NCI-H187 treated with DMSO at 0.1 percent for 48 hours (cell line): ENCODE measurements at places on chromosomes 5 and 9.

DNA sequence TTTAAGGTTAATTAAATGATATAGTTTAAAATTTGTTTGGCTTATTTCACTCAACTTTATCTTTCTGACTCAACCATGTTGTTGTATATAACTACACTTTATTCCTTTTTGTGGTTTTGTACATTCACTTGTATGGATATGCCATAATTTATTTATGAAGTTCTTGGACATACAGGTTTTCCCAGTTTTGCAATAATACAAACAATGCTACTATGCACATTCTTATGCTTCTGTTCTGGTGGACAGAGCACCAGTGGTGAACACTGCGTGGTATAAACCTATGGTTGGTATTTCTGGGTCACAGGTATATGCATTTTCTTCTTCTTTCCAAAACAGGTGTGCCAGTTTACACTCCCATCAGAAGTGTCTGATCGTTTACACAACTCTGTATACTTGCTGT, 35.7 kb upstream of the TRIM14 start:
- DNase-seq, result no peak

DNA sequence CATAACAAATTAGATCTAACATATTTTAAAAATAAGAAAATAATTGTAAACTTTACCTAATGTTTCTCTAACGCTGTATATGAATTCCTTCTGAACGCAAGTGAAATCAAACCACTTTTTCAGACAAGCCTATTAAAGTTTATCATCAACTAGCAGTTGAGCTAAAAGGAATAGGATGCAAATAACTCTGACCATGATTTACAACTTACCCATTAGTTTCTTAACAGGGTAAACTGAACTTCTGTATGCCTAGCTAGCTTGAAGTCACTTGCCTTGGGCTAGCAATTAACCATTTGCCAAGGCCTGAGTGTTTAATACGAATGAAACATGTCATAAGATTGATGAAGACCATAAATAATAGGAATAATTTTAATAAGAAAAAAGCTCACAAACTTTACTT, 762.7 kb upstream of the ARRDC3 start:
- DNase-seq, result no peak

DNA sequence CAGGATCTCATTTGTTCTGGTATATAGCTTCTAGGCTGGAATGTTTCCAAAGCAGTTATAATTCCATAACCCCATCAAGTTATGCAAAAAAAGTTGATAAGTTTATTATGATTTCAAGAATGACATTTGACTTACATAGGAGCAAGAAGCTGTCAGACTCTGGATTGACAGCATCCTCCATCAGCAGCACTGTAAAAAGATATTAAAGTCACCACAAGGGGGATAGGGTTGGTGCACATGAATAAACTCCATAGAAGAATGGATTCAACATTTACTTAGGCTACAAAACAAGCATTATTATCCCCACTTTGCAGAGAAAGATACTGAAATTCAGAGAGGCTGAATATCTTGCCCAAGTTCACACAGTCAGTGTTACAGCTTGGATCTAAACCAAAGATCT, 208.9 kb upstream of the SLC30A5 start:
- DNase-seq, result no peak

- no peak for DNase-seq
Observed at GRCh38 chr5:60883229-60883628, 39.2 kb upstream of the ELOVL7 start.

DNA sequence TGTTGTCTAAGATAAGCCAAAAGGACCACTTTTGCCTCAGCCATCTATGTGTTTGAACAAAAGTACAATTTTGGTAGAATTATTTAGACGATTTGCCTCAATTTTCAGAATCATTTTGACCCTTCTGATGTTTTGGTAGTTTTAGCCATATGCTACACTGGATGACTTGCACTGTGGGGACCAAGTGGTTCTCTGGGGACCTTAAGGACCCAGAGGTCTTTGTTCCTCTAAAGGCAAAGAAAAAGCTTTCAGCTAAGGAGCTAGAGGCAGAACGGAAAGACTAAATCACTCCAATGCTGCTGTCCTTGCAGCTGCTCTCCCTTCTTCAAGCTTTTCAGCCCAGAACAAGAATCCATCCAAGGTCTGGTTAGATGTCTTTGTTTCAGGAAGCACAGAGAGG, 51.0 kb upstream of the APC start:
- DNase-seq, result no peak

DNA sequence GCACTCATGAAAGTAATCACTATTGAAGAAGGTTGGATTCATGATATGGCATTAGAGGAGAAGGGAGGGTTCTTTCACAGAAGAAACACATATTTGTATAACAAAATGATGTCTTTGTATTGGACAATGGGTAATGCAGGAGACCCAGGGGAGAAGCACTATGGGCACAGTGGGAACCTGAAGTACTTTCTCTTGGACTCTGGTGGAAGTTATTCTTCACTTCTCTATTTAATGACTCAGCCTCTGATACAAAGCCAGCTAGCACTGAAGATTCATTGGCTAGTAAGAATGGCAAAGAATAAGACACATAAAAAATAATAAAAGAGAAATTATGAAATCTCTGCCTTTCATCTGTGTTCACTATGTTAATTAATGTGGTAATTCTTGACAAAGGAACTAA, 149.9 kb upstream of the PRR16 start:
- no peak for DNase-seq

DNA sequence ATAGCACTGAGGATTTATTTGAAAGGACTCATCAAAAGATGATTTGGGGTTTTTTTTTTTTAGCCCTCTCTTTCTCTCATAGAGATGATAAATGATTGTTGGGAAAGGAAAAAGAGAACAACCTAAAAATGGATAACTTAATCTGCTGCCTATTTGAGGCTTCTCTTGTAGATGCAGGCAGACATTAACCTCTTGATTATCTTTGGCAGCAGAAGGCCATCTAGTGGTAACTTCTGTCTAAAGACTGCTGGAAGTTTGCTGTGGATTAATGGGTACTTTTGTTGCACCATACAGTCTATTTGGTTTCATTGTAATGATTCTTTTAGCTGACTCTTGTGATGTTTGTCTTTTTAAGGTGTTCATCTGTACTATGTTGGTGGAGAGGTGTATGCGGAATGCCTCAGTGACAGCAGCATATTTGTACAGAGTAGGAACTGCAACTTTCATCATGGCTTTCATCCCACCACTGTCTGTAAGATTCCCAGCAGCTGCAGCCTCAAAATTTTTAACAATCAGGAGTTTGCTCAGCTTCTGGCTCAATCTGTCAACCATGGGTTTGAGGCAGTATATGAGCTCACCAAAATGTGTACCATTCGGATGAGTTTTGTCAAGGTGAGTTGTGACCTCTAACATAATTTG, 18.8 kb downstream of the SMIM32 start:
- DNase-seq, result no peak

- no peak for DNase-seq
Observed at GRCh38 chr9:27203783-27204182, 93.2 kb downstream of the EQTN start.

GRCh38 chr5:24388448-24388847, 256.3 kb downstream of the CDH10 start:
- DNase-seq, result no peak

- DNase-seq, result no peak
Observed at GRCh38 chr9:134944916-134945315, 27.2 kb upstream of the FCN1 start.

DNA sequence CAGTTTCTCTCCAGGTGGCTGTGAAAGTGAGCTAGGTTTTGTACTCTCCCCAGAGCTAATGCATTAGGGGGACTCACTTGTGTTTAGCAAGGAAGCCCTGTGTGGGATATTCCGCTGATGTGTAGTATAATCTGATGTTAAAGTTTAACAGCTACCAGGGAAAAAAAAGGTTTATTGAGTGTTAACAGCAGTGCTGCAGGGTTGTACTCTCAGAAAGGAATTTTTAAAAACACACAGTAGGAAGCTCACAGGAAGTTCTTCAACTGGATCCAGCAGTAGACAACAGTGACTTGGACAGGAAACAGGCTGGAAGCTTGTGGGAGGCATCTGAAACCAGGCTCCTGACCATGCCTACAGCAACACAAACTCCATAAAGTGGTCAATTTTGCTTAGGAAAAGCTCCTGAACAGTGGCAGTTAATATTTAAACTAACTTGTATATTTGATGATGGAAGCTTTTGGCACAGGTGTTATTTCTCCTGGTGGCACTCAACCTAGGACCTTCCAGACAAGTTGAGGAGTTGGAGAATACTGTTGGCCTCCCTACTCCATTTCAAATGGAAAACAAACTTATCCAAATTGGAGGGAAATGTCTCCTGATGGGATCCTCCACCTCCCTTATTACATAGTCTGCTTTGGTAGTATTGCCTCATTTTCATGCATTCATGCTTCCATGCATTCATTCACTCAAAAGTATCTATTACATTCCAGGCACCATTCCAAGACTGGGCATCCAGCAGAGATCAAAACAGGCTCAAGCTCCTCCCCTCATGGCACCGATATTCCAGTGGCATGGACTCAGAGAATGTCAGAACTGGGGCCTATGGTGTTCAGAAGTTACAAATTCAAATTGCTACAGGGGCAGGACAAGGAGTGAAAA, 54.7 kb downstream of the FOXD1 start:
- DNase-seq, result no peak

DNA sequence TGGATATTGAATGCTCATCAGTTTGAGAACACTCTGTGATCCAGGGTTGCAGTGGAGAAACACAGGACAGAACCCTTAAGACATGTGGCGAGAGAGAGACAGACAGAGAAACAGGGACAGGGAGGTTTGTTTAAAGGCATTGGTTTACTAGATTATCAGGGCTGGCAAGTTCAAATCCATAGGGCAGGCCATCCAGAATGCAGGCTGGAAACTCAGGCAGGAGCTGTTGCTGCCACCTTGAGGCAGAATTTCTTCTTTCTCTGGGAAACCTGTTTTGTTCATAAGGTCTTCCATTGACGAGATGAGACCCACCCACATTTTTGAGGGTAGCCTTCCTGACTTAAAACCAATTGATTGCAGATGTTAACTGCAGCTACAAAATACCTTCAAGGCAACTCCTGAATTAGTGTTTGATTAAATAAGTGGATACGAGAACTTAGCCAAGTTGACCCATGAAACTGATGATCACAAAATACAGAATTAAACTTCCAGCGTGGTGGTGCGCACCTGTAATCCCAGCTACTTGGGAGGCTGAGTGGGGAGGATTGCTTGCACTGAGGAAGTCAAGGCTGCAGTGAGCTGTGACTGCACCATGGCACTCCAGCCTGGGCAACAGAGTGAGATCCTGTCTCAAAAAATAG, 55.9 kb downstream of the NSUN2 start:
- no peak for DNase-seq

DNA sequence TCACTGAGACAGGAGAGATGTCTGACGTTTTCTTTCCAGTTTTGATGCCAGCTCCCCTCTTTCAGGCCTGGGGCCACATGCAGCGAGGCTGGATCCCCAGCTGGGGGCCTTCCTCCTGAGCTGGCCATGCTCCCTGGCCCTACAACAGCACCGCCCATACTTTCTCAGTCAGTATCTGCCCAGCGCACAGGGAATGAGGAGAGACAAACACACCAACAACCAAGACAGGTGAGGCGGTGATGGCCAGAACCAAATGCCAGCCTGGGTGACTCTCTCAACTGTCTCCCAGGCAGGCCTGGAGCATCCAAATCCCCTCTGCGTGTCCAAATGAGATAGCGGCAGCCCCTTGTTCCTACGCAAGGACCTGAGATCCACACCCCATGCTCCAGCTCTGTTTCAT, 109.6 kb downstream of the ROR2 start:
- no peak for DNase-seq

- no peak for DNase-seq
Observed at GRCh38 chr9:98861781-98862504, 54.5 kb downstream of the GALNT12 start.
